ENCODE measurements at places on chromosomes 12 and 14.

GRCh38 chr12:120834489-120835303 lies 69.5 kb downstream of the SPPL3 start:
- no peak for DNase-seq

- no peak for DNase-seq
Measured at GRCh38 chr14:95258156-95258555, 61.6 kb downstream of the CLMN start.

- DNase-seq, result no peak
Measured at GRCh38 chr14:36718216-36718615, 56.6 kb downstream of the PAX9 start.

GRCh38 chr12:131536337-131536736 lies 174.6 kb upstream of the SFSWAP start:
- DNase-seq, result no peak

GRCh38 chr12:76240281-76240680 lies 107.9 kb downstream of the BBS10 start:
- no peak for DNase-seq

- no peak for DNase-seq
Measured at GRCh38 chr14:75823334-75823733, 158.5 kb downstream of the TGFB3 start.

- DNase-seq, result no peak
Measured at GRCh38 chr14:65224799-65225198, 122.5 kb upstream of the MAX start.

DNA sequence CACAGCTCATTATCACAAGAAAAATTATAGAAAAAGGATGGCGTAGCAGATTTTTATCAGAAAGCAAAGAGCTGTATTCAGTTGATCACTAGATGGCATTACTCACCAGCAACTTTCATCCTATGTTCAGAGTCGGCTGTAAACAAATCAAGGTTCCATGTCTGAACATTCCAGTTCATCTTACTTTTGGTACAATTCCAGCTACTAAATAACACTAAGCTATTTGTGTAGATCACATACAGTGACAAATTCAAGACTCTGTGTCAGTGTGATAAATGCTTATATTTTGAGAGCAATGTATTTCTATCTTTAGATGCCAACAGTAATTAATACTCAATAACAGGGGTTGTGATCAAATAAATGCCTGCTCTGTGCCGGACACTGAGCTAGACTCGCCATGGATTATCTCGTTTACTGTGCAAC lies 30.1 kb downstream of the NRDE2 start:
- DNase-seq, result peak; percentile 58

DNA sequence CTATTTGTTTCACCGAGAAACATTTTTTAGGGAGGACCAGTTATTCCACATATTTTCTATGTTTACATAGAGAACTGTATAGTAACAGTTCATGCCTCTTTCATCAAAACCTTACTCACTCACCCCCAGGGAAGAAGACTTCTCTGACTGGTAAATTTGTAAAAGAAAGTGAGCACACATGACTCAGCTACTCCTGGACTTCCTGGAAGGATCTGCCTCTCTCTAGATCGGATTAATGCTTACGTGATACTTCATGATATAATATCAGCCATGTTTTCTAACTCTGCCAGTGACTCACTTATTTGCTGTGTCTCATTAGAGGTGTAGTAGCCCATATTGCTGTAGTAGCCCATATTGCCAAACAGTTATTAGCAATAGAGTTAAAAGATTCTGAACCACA lies 494.3 kb upstream of the ATXN7L3B start:
- peak; percentile 59 for DNase-seq

DNA sequence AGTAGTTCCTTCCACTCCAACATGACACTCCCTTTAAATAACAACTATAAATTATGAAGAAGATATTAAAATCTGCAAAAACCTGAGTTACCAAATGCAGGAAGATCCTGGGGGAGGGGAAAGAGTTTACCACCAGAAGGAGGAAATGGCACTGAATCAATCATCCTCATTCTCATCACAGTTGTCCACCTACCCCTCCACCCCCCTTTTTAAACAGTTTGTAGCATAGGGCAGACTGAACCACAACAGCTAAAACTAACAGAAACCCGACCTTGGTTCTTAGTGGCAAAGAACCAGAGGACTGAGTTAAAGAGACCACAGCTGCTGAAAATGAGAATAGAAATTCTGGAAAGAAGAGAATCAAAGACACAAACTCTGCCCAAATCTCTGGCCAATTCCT lies 189.5 kb downstream of the MED13L start:
- no peak for DNase-seq

DNA sequence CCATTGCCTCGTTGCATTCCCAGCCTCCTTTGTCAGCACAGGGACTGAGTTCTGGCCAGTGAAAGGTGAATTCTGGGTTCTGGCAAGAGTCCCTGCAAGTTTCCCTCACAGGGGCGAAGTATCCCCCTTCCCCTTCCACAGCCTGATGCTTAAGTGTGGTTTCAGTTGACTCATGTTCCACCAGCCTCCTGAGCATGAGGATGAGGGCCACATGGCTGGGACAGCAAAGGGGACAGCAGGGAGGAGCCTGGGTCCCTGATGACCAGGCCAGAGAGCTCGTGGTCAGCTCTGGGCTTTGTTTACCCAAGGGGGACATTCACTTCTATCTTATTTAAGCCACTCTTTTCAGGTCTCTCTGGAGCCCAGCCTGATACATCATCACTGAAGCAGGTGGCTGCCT lies 36.5 kb downstream of the CACNA2D4 start:
- DNase-seq, result no peak

DNA sequence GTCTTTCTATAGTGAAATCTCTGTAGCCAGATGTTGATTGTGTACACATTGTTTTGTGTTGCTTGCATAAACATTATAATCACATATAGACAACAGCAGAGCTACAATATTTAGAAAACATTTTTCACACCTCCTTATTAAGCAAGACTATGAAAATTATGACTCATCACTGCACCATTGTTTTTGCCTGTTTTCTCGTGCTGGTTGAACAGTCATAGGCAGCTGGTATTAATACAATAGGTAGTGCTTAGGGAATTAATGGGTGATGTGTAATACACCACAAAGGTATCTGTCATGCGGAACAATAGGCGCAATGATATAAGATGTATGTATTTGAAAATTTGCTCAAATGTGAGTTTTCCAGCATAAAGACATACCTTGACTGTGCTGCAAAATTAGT lies 449.3 kb downstream of the FOXG1 start:
- DNase-seq, result no peak

GRCh38 chr12:56517854-56518253 lies 3.8 kb upstream of the RBMS2 start:
- DNase-seq, result no peak

- peak; percentile 89 for DNase-seq
Measured at GRCh38 chr14:20455355-20456300, 602 bp downstream of the APEX1 start.

DNA sequence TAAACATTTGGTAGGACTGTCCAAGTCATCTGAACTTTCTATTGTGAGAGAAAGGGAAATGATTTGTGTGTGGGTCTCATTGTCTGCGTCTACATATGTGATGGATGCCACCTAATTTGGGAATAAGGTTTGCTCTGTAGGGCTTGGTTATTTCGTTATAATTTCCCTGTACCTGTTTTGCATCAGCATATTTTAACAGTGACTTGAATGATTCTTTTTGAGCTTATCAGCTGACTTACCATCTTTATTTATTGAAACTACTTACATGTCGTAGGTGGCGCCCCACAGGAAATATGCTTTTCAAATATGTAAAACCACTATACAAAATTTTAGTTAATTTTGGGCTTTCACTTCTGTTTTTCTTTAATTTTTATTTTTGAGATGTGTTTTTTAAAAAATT lies 56.5 kb upstream of the BCAT1 start:
- no peak for DNase-seq

GRCh38 chr14:104592785-104593184 lies 11.8 kb downstream of the TMEM179 start:
- no peak for DNase-seq

DNA sequence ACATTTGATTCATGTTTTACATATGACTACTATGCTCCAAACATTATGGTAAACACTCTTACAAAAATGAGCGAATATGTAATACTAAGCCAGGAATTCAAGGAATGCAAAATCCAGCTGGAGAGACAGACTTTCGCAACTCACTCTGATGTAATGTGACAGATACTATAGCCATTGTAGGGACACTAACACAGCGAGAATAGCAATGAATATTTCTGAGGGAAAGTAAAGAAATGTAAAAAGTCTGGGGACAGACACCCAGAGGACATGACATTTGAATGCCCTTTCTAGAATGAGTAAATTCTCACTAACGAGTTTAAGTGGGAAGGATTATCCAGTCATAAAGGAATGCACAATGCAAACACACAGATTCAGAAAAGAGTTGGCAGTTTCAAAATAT lies 121.9 kb downstream of the PIK3C2G start:
- peak; percentile 18 for DNase-seq

DNA sequence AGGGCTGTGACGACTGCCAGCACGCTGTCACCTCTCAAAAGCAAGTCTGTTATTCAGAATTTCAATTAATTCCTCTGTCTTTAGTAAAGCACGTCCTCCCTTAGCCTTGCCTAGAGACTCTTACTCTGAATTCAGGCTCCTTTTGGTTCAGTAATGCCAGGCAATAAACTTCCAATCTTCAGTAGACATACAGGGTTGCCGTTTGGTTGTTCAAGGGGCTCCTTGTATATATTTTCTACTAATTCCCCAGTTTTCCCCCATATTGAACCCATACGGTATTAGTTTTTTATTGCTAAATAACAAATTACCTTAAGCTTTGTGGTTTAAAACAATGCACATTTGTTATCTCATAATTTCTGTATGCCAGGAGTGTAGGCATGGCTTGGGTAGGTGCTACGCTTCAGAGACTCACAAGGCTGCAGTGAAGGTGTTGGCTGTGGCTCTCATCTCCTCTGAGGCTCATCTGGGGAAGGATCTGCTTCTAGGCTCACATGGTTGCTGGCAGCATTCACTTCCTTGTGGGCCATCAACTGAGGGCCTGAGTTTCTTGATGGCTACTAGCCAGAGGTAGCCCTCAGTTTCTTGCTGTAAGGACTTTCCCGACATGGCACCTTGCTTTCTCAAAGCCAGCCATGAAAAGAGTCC lies 7.3 kb upstream of the CLECL1 start:
- DNase-seq, result no peak

DNA sequence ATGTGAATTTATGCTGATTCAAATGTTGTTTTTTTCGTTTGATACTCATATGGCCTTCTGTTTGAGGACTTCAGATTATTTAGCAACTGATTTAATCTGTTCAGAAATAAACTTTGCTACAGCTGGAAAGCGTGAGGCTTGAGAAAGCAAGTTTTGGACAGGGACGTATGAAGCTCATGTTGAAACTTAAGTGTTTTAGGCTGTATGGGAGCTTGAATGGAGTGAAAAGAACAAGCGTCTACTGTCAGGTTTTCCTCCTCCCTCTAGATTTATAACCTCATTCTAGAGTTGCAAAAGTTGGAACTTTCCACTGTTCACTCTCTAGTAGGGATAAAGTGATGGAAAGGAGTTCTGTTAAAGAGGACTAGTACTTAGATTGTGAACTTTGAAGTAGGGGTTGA lies 1.0 kb downstream of the PRPF39 start:
- peak; percentile 54 for DNase-seq

DNA sequence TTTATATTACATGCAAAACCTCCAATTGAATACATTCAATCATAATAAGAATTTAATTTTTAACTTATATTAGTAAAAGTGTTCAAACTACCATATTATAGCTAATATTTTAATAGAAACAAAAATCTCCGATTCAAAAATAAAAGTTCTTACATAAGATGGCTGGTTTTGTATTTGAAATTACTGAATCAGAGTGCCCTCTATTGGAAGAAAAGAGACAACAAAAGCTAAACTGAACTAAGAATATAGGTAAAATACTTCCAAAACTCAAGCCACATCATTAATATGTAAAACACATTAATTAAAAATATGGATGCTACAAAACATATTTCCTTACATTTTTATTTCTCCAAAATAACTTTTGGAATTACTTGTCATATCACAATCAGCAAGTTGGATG lies 120.3 kb downstream of the GARIN6 start:
- peak; percentile 57 for DNase-seq

GRCh38 chr12:30823156-30823699 lies 68.5 kb upstream of the CAPRIN2 start:
- no peak for DNase-seq

GRCh38 chr14:60649875-60650372 lies 647 bp upstream of the SIX1 start:
- DNase-seq, result no peak

DNA sequence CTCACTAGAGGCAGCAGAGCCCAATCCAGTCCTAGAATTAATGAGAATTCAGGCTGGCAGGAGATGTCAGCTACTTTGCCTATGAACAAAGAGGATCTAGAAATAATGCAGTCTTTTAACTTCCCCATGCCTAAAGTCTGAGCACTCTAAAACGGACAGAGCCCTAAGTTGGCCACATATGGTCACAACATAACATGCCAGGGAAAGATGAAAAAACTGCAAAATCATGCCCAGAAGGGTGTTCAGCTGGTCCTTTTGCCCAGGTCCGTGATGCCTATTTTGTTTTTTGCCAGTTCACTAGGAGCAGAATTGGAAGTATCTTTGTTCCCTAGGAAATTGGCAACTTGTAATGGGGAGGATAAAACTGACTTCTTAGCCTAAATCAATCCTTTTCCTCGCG lies 20.3 kb upstream of the LMNTD1 start:
- no peak for DNase-seq

DNA sequence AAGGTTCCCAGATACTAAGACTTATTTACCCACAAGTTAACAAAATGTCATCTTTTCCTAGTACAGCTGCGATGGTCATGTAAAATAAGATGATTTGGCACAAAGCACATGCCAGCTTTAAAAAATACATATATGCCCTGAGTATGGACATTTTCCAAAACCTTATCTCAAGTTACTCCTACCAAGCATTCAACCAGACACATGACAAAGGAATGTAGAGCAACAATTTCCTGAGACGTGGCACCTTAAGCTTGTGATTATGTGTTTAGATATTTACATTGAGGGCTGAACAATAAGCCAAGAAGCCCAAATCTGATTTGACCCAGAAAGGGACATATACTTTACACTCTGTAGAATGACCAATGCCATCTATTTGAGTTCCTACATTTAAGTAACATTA lies 24.5 kb upstream of the OVCH1 start:
- no peak for DNase-seq

GRCh38 chr12:110745542-110746284 lies 3.0 kb upstream of the PPP1CC start:
- no peak for DNase-seq

DNA sequence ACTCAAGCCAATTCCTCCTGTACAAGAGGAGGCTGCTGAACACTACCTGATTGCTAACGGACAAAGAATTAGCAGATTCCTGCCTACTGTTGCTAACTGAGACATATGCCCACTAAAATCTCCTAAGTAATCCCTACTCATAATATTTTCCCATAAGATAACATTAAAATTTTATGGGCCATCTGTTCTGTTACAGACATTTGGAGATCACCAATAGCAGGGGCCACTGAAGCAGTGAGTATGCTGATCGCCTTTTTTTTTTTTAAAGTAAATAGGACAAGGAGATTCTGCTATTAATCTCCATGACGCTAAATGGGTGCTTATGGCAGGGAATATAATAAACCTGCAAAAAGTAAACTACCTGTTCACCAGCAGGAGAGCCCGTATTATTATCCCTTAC lies 292.9 kb downstream of the MED13L start:
- DNase-seq, result no peak
